ENCODE measurements at places on chromosomes 3 and 15.

DNA sequence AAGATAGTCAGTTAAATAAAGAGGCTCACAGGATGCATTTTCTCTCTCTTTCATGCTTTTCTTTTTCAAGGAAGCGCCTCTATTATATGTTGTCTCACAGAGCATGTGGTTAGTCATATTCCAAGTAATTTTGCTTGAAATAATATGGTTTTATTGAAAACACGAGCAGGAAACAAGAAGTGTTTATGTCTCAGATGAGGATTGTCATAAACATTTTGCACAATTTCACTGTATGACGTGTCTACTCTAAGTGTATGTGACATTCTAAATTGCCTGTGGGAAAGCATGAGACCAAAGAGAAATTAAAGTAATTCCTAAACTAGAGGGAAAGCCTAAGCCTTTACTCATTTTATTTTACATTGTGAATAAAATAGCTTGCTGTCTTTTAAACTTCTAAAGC is 818.6 kb downstream of the EPHA3 start:
- DNase-seq = no peak

GRCh38 chr15:48085591-48085930 is 35.2 kb upstream of the SLC24A5 start:
- no peak for DNase-seq

- DNase-seq = no peak
Observed at GRCh38 chr3:25281041-25281731, 146.9 kb upstream of the RARB start.

- no peak for DNase-seq
Observed at GRCh38 chr3:68972358-68972979, 40.1 kb upstream of the TAFA4 start.

Measured in effector CD4-positive, alpha-beta T cell (primary cell).